ENCODE measurements at places on chromosomes 6 and 20.
A peak's percentile ranks its signal among the peaks of the same experiment; 100 is the strongest.

- DNase-seq: no peak
Observed at GRCh38 chr20:57122536-57123489, 143.6 kb downstream of the BMP7 start.

GRCh38 chr20:23243791-23244155 is 106.8 kb upstream of the NXT1 start:
- DNase-seq: no peak

DNA sequence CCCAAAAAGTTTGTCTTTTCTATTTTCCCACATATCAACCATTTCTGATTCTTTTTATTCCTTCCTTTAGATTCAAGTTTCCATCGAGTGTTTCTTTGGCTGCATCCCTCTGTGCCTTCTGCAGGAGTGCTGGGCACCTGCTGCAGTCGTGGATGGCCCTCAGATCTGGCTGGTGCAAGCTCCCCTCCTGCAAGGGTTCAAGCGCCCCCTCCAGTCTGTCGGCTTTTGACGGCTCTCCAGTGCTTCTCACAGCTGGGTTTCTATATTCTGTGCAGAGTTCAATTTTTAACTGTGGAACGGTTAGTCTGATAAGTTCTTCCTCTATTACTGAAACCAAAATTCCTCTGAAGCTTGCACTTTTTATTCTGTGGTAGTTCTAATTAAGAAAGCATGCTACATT is 132.1 kb downstream of the HUS1B start:
- peak; percentile 64 for DNase-seq

DNA sequence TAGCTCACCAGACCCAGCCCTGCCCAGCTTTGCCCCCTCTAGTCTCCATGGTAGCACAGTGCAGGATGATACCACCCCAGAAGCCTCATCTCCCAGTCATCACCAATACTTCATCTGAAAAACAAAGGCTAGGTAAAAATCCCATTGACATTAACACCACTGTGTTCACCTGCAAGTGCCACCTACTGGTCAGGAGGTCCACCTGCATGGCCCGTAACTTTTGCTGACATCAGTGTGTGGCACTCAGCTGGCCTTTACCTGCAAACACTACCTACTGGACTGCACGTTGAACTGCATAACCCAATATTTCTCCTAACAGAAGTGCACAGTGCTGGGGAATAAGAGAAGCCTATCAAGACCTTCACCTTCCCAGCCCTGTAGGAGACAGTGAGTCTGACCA is 234.7 kb upstream of the ADGRB3 start:
- DNase-seq: no peak
